ENCODE measurements at places on chromosomes 3 and 15. TPM values are rescaled to one million over a fixed set of nuclear protein-coding genes. Genes with fewer than 3 reads are reported as not detected.

DNA sequence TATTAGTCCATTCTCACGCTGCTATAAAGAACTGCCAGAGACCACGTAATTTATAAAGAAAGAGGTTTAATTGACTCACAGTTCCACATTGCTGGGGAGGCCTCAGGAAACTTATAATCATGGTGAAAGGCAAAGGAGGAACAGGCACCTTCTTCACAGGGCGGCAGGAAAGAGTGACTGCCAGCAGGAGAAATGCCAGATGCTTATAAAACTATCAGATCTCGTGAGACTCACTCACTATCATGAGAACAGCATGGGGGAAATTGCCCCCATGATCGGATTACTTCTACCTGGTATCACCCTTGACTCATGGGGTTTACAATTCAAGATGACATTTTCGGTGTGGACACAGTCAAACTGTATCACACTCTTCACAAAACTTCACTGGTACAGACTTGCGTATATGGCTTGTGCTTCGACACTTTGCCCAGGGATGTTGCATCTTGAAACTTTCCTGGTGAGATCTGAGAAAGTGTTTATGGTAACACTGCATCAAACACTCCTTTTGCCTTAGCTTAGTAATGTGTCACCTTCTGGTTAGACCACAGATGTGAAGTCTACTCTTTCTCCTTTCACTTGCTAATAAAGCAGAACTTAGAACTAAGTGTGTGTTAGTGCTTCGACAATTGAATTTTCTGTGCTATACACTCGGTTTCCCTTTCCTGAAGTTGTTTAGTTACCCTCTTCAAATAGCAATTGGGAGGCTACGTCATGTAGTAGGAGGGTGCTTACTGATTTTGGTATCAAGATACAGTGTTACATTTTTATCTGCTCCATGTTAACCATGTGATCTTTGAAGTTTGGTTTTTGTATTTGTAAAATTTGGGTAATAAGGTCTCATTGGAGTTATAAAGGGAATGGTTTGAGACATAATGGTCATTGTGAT lies 185.7 kb downstream of the LPP start:
- DNase-seq, result no peak

DNA sequence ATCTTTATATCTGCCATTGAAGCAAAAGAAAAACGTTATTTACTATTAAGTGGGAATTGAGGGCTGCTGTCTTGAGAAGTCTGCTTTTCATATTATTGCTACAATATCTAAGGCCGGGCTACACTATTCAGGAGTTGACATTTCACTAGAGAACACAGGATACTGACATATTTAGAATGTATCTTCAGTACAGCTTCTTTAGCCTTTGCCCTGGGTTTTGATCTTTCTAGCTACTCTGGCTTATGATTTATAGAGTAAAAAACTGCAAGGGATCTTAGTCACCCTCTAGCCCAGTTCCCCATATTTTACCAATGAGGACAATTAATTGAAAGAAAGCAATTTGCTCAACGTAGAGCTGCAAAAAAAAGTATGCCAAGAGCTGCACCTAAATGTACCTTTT lies 307.4 kb upstream of the DPPA4 start:
- no peak for DNase-seq

GRCh38 chr3:111547631-111548030 lies 5.6 kb downstream of the CD96 start:
- no peak for DNase-seq

CPNE9 gene
- not detected for polyA plus RNA-seq

GABRG3 gene
- not detected for polyA plus RNA-seq

CADM2 gene
- not detected for polyA plus RNA-seq

CIDEC gene
- polyA plus RNA-seq, result not detected

GPR149 gene
- not detected for polyA plus RNA-seq

GABRB3 gene
- 0.63 TPM for polyA plus RNA-seq

Data from AG04450 (cell line).